Cerebellar cortex (tissue), 1 donor: ENCODE measurements at places on chromosomes 4 and X.

DNA sequence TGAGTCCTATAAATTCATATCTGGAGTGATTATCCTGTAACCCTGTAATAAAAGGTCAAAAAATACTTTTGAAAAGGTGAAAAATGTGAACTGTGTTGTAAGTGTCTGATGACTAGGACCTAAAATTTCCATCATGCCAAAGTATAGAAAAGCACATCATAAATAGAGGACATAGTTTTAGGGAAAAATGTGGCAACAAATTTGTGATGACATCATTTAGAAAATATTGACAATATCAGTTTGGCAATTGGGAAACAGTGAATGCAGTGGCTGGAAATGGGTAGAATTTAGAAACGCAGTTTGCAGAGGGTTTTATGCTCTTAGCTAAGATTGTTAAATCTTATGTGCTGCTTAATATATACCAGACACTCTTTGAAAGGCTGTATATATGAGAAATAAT, 1464.8 kb downstream of the RAPGEF2 start:
- no peak for DNase-seq

DNA sequence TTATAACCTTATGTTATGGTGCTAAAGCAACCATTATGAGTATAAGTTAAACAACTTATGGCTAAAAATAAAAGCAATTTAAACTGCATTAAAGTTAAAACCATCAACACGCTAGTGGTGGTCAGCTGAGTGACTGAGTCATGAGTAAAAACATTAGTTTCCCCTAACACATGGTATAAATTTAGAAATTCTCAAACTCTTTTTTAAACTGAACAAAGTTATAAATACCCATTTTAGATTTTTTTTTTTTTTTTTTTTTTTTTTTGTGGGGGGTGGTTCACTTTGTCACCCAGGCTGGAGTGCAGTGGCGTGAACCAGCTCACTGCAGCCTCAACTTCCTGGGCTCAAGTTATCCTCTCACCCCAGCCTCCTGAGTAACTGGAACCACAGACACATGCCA, 5.4 kb upstream of the BBS7 start:
- no peak for DNase-seq

GRCh38 chrX:13545726-13546125, 23.7 kb upstream of the EGFL6 start:
- no peak for DNase-seq

DNA sequence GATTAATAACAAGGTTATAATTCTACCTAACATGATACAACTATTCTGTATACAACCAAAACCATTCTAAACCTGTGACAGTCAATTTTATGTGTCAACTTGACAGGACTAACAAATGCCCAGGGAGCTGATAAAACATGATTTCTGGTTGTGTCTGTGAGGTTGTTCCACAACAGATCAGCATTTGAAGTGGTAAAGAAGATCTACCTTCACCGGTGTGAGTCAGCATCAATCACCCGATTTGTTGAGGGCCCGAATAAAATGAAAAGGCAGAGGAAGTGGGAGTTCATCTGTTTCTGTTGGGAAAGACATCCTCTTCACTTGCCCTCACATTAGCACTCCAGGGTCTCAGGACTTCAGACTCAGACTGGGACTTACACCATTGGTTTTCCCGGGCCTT, 187.9 kb downstream of the MAB21L2 start:
- no peak for DNase-seq

DNA sequence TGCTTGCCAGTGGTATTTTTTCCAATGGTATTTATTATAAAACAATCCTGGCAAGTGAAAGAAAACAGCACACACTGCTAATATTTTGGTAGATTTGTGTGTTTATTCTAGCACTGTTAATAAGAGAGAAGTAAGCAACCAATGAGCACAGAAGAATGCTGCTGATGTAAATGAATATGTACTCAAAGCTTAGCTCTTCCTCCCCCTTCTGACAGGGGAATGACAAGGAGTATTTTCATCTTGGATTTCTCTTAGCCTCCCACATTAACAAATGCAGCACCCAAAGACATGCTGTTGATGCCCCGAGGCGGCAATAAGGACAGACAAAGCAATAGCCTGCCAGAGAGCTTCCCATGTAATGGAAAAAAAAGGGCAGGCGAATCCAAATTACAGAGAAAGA, 18.6 kb downstream of the ARHGAP6 start:
- DNase-seq: no peak

DNA sequence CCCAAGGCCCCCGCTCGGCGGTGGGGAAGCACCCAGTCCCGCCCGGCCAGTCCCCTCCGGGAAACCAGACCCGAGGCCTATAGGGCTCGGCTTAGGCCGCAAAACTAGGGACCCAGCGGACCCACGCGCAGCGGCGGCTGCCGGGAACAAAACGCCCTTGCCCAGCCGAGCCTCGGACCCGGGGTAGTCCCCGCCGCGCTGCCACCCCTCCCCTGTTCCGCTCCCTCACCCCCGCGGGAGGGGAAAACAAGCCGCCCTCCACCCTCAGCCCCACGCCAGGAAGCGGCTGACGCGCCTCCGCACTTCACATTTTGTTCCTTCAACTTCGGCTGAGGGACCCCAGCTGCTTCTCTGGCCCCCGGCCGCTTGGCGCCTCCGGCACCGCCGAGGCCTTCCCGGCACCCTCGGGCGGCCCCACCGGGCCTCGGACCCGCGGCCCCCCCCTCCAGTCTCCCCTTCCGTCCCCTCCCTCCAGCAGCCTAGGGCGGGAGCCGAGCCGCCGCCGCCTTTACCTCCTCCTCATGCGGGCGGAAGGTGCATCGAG, 694 bp downstream of the PDS5A start:
- peak; percentile 17 for DNase-seq

- no peak for DNase-seq
Observed at GRCh38 chr4:185341841-185342240, 53.9 kb downstream of the LRP2BP start.

DNA sequence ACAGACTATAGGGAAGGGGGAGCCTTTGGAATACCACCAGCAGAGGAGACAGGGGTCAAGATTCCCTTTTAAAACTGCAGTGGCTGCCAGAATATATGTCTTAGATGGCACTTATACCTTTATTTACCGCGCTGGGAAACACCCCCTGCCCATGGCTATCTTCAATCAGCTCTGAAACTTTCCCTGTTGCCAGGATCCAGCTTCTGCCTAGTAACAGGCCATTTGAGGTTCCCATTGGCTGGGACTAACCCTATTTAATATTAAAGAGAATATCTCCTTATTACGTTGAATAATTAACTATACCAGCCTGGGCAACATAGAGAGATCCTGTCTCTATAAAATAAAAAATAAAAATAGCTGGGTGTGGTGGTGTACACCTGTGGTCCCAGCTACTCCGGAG, 23.8 kb downstream of the SOWAHB start:
- no peak for DNase-seq

DNA sequence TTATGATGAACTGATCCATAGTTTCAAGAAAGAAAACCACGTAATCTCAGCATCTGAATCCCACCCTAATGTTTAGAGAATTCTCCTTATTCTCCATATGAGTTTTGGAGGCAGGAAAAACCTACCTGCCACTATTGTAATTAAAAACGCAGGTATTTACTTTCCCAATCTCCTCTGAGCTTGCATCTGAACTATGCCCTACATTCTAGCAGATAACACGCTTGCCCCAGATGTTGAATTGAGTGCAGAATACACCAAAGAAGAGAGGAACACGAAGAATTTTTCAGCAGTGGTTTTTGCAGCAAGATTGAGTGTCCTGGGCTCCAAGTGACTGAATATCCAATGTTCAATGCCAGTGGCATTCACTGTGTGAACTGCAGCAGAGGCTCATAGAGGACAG, 182.4 kb downstream of the COX18 start:
- DNase-seq: no peak

DNA sequence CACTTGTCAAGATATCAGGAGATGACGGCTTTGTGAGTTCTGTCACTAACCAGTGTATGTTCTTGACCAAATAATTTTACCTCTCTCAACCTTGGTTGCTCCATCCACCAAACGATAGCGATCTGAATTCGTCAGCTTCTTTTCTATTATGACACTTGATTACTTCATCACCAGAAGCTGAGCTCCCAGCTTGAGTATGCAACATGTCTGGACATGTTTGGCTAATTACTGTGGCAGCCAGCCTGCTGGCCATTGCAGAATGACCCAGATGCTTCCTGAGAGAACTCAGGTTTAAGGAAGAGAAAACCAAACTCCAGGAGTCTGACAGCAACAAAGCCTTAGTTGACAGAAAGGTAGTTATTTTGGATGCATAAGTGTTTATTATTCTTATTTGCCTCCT, 46.4 kb upstream of the PARM1 start:
- DNase-seq: no peak

GRCh38 chr4:8594097-8595038, 1.8 kb downstream of the CPZ start:
- DNase-seq: peak; percentile 63

- DNase-seq: peak; percentile 56
Observed at GRCh38 chr4:157076578-157076947, 613 bp downstream of the GLRB start.

- DNase-seq: no peak
Observed at GRCh38 chrX:123504047-123504446, 228.8 kb downstream of the THOC2 start.

GRCh38 chr4:10108391-10108790, 8.2 kb downstream of the WDR1 start:
- no peak for DNase-seq

DNA sequence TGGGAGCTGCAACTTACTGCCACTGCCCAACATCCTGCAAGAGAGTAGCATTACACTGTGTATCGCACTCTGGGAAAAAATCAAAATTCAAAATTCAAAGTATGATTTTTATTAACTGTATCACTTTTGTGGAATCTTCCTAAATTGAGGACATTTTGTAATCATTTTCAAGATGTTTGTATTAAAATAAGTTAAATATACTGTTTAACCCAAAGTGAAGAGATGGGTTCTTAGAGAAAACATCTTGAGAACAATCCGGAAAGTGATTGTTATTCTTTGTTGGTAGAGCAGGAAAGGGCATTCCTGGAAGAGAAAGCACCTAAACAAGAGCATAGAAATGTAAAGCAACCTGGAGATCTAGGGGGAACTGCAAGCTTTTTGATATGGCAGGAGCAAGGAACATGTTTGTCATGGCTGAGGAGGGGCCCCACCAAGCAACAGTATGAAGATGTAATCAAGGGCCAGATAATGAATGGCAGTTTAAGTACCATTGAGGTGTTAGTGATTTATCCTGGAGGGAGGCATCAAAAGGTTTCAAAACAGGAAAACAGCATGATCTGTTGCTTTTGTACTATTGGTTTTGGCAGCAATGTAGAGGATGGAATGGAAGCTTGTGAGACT, 14.1 kb upstream of the SEC24D start:
- DNase-seq: no peak

GRCh38 chrX:153921070-153921469, 5.0 kb downstream of the ARHGAP4 start:
- DNase-seq: no peak

DNA sequence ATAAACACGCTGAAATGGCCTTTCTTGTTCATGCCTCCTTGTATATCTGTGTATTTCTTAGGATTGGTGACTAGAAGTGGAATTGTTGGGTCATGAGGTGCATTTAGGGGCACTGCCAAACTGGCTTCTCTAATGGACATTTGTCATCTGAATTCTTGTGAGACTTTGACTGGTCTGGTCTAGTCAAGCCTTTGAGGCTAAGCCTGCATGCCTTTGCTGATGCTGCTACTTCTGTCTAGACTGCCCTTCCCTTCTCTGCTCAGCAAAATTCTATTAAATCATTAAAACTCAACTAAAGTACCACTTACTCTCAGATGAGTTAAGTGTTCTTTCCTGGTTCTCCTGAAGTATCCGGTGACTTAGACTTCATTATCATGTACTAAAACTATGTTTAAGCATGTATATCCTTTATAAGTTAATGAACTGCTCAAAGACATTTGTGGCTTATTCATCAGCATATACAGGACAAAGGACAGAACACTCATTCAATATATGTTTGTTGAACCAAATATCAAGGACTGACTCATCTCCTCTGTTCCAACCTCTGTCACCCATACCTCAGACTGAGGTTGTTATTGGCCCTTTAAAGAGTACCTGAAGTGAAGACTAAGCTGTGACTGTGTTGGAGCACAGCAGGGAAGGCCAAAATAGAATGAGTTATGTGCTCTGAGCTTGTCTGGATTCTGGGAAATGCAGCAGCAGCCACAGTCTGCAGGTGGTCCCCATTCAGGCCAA, 9.0 kb downstream of the TCEAL1 start:
- DNase-seq: no peak

DNA sequence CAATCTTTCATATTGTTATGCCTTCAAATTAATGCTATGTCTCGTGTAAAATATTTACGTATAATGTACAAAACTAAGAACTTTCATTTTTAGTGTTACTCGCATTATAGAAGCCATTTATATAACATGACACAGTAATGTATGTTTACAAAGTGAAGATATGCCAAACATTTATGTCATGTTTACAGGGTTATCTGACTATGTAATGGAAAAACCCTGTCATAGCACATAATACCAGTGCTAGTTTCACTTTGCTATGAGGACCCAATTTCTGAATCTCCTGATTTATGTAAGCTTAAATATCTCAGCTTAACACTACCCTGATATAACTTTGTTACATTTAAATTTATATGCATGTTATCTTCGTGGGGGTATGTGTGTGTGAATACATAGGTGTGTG, 233.1 kb downstream of the FAT4 start:
- no peak for DNase-seq

DNA sequence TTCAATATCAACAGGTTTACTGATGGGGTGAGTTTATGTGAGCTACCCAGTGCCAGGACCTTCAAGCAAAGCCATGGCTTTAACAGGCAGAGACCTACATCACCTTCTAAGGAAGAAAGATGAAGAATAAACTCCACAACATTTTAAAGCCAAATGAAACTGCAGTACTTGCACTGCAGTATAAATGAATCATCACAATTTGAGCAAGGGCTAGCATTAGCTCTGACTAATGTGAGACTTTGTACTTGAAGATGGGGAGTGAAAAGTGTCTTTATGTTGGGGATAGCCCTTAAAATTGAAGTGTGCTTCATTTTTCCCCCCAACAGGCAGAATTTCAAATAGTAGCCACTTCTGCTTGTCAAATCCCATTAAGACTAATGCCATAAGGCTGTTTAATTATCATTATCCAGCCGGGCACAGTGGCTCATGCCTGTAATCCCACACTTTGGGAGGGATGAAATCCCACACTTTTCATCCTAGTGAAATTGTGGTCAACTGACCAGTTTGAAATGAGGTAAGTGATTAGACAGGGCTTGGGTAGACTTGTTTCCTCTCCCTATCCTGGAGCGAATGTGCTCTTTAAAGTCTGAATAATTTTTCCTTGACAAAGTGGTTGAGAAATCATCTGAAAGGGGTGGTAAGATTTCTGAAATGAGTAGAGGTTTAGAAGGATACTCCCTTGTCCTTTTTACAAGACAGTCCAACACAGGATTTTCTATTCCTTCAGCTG, 27.2 kb upstream of the GPR34 start:
- no peak for DNase-seq

DNA sequence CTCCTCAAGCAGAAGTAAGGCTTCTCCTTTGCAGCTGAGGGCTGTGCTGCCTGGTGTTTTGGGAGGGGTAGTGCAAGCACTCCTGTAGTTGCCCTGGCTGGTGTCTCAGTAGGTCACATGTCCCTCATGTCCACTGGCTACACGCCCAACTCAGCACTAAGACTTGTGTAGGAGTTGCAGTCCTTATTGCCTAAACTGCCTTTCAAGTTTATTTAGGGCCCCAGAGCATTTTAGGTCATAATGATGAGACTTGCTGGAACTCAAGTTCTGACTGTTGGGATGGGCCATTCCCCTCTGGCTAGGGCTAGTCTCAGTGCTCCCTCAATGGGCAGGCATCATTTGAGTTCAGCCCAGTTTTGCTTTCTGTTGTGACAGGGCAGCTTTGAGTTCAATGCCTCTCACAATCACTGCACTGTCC, 44.1 kb downstream of the PPM1K start:
- no peak for DNase-seq

GRCh38 chr4:91448668-91449330, 855.0 kb upstream of the GRID2 start:
- DNase-seq: no peak
